ENCODE measurements at places on chromosomes 16 and 17.

DNA sequence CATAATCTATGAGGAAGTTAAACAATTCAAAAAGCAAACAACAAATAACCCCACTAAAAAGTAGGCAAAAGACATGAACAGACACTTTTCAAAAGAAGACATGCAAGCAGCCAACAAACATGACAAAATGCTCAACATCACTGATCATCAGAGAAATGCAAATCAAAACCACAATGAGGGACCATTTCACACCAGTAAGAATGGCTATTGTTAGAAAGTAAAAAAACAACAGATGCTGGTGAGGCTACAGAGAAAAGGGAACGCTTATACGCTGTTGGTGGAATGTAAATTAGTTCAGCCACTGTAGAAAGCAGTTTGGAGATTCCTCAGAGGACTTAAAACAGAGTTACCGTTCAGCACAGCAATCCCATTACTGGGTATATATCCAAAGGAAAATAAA is 24.4 kb downstream of the TNFRSF13B start:
- no peak for DNase-seq

GRCh38 chr16:21702276-21702675 is 38.5 kb downstream of the OTOA start:
- DNase-seq: no peak

GRCh38 chr16:12168074-12169000 is 191.8 kb downstream of the SNX29 start:
- DNase-seq: no peak

DNA sequence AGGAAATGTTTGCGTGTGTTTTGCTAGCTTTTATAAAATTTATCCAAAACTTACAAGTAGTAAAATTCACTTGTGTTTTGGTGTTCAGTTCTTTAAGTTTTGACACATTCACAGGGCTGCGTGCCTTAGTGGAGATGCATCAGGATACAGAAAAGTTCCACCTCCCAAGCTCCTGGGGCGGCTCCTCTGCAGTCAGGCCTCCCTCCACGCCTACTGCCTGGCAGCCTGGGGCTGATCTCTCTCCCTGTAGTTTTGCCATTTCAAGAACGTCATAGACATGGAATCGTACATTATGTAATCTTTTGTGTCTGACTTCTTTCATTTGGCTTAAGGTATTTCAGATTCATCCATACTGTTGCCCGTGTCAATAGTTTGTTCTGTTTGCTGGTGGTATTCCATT is 27.2 kb upstream of the IRF8 start:
- no peak for DNase-seq

DNA sequence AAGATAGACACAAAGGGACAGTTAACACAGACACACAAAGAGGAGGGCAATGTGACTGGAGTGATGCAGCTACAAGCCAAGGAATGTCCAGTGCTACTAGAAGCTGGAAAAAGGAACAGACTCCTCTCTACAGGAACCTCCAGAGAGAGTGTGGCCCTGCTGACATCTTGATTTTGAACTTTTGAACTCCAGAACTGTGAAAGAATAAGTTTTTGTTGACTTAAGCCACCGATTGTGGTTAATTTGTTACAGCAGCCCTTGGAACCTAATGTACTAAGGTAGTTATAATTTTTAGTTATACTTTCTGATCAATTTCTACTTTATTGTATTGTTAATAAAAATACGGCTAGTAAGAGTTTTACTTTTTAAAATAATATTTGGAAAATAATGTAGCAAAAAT is 129.1 kb downstream of the MYO1D start:
- no peak for DNase-seq

DNA sequence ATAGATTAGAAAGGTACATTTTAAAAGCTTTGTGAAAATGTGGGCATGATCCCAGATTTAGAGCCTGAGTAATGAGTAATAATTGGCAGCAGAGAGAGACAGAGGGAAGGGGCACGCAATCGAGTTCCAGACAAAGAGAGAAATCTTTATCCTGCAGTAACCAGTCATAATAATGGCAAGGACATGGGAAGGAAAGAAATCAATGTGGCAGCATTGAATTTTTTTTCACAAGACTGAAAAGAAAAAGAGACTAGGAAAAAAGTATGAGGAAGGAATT is 790.8 kb upstream of the SOX9 start:
- DNase-seq: no peak

DNA sequence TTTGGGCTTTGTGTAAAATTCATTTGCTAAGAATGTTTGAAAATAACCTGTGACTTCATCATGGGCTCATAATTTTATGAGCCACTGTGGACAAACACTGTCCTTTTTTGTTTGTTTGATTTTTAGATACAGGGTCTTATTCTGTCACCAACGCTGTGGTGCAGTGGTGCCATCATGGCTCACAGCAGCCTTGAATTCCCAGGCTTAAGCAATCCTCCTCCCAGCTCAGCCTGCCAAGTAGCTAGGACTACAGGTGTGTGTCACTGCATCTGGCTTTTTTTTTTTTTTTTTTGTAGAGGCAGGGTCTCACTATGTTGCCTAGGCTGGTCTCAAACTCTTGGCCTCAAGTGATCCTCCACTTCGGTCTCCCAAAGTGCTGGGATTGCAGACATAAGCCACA is 8.3 kb downstream of the TEX2 start:
- DNase-seq: no peak

DNA sequence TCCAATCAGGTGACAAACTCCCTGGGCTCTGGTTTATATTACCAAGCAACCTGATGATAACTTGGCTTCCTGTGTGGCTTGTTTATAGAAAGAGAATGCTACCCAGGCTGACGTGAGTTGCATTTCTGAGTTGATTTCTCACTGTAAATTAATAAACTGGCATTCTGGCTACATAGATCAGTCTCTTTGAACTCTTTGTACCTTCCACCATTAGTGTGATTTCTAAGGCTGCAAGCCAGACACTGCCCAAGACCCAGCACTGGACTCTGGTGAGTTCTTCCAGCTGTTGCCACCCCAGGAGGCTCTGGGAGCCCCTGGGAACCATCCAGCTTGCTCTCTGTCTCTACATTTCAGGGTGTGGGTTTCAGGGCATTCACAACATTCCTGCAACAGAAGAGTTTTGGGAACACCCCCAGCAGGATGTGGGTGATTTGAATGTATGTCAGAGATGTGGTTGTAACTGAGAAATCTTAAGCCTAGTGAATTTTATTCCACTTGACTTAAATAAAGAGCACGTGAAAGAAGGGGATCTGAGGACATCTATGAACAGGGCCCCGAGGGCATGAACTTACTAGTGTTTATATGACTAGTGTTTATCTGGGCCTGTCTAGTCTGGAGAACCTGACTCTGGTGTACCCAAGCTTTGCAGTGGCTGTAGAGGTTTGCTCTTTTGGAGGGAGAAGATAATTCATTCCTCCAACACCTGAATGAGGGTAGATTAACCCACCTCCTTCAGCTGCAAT is 30.3 kb upstream of the LRRC37A start:
- DNase-seq: no peak

GRCh38 chr17:13541032-13541480 is 60.7 kb downstream of the HS3ST3A1 start:
- DNase-seq: no peak

GRCh38 chr17:49976163-49976827 is 7.3 kb downstream of the DLX4 start:
- DNase-seq: no peak

DNA sequence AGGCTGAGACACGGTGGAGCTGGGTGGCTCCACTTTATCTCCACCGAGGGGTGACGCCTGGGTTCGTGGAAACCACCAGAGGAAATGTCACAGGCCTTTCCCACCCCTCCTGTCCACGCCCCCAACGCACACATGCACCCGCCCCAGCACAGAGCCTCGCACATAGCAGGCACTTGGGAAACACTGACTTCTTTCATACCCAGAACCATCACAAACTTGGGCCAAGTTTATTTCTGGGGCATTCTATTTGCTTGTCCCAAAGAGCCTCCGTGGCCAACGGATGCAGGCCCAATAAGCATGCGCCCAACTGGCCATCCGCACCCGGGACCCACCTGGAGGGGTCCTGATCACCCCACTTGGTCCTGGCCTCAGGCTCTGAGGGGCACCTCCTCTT is 3.3 kb downstream of the BCAR1 start:
- DNase-seq: no peak

- DNase-seq: no peak
Measured at GRCh38 chr17:71402661-71403141, 718.1 kb upstream of the SOX9 start.

- no peak for DNase-seq
Measured at GRCh38 chr17:19254651-19255050, 17.5 kb downstream of the EPN2 start.

DNA sequence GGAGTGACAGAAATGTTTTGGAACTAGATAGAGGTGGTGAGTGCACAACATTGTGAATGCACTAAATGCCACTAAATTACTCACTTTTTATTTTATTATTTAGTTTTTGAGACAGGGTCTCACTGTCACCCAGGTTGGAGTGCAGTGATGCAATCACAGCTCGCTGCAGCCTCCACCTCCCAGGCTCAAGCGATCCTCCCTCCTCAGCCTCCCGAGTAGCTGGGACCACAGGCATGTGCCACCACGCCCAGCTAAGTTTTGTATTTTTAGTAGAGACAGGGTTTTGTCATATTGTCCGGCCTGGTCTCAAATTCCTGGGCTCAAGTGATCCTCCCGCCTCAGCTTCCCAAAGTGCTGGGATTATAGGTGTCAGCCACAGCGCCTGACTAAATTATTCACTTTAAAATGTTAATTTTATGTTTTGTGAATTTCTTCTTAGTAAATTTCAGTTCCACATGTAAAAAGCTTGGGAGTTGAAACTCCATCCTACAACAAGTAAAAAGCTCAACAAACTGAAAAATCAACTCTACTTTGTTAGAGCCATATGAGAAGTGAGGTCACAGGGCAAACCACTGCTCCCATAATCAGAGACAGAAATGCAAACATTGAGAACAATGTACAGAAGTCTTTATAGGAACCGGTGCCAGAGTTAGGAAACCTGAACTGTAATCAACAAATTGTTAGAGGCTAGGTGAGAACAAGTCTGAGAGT is 13.8 kb upstream of the SLC5A10 start:
- DNase-seq: no peak

DNA sequence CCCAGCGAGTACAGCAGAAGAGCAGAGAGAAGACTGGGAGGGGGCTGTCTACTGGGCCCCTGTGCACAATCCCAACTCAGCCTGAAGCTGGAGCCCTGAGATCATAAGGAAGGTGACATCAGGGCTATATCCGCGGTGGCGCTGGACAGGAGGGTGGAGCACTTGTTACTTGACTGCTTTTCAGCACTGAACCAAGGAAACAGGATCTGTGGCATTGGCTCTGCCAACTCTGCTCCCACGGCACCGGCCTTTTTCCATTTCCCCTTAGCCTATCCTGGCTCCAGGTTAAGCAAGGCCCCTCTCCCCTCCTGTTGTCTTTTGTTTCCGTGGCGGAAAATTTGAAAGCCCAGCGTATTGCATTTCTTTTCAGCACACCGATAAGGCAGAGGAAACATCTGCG is 125.0 kb upstream of the IRX3 start:
- DNase-seq: no peak

DNA sequence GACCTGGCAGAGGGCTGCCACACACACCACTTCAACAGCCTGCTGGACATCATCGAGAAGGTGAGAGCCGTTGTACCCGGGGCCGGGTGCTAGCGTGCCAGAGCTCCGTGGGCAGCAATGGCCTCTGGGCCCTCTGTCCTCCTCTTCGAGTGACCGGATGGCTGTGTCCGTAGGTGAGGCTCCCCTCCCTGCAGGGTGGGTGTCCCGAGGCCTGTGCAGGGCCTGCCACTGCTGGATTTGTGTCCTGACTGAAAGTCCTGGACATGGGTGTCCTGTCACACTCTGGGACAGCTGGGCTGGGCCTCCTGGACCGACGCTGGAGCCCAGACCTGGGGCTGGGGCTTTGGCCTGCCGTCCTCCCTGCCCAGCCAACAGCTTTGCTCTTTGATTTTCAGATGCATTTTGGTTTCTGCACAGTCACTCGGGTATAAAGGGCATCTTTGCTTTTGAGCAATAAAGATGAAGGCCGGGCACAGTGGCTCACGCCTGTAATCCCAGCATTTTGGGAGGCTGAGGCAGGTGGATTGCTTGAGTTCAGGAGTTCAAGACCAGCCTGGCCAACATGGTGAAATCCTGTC is 16.7 kb downstream of the TSC2 start:
- DNase-seq: no peak

DNA sequence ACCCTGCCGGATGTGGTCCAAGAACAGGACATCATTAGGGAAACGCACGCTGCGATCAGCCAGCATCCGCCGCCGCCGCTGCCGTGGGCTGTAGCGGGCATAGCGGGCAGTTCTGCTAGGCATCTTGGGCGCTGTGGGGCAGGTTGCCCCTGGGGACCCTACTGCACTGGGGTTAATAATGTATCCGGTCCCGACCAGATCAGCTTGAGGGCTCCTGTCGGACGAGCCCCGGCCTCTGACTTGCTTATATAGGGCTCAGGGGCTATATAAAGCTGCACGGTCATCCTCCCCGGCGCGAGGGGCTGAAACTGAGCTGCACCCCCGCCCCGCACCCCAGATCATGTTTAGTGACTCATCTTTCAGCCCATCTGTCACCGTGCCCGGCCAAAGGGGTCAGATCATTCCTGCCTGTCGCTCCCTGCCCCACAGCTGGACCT is at the start of gene PPP1R27:
Gene PPP1R27 (minus strand): TSS at position 220 of the 437 bp plus-strand sequence. CDS start 97 bp downstream, at position 123.
- no peak for DNase-seq

DNA sequence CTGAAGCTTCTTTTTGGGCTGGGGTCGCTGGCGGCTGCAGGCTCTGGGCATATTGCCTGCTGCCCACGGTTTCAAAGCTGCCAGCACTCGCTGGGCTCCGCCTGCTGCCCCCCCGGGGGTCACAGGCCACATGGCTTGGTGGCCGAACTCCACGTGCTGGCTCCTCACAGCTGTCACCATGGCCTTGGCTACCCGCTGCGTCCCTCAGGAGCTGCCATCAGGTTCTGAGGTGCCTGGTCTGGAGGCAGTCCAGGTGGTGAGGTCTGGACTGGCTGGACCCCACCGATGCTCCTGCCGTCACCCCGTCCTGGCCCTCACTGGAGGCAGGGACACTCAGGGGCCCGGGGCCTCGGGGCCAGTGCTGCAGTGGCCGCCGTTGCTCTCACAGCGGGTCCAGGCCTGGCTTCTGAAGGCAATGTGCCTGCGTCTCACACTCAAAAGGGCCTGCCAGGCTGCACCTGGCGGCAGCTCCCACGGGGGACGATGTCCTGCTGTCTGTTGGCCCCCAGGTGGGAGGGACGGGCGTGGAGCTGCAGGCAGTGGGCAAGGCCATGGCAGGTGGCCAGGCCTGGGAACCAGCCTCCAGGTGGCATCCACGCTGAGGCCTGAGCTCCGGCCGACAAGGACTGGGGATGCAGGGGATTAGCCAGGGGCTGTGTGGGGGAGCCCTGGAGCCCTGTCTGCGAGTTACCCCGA is 13.3 kb downstream of the CAPN15 start:
- no peak for DNase-seq
